ENCODE measurements at places on chromosomes 11 and 22.

GRCh38 chr22:21635771-21636510 is 3.4 kb downstream of the CCDC116 start:
- DNase-seq = no peak

DNA sequence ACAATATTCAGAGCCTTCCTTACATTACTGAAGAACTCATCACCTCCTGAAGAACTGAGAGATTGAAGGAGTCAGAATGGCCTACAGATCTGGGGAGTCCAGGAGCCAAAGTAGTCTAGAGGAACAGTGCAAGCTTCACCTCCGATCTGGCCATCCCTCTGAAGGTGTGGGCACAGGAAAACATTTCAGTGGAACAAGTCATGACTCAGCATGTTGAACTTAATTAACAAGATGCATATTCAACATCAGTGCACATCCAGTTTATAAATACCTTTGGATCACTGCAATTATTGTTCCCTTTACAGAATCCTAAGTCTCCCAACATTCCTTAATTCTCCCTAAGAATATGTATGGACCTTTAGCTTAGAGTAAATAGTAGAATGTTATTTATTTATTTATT is 25.5 kb downstream of the PAAF1 start:
- DNase-seq = no peak

GRCh38 chr11:93084727-93085505 is 112.9 kb downstream of the SLC36A4 start:
- DNase-seq = no peak

- DNase-seq = no peak
These were observed 45.6 kb upstream of the CHRM4 start for GRCh38 chr11:46437122-46437689.

Measured in stimulated activated CD8-positive, alpha-beta memory T cell treated with anti-CD3 and anti-CD28 coated beads, Interleukin-2, amount 100 ng/mL, for 1 hour (primary cell).